ENCODE measurements at places on chromosomes 4 and X.

- no peak for DNase-seq
These were observed 101.8 kb upstream of the TLR3 start for GRCh38 chr4:185966997-185967775.

DNA sequence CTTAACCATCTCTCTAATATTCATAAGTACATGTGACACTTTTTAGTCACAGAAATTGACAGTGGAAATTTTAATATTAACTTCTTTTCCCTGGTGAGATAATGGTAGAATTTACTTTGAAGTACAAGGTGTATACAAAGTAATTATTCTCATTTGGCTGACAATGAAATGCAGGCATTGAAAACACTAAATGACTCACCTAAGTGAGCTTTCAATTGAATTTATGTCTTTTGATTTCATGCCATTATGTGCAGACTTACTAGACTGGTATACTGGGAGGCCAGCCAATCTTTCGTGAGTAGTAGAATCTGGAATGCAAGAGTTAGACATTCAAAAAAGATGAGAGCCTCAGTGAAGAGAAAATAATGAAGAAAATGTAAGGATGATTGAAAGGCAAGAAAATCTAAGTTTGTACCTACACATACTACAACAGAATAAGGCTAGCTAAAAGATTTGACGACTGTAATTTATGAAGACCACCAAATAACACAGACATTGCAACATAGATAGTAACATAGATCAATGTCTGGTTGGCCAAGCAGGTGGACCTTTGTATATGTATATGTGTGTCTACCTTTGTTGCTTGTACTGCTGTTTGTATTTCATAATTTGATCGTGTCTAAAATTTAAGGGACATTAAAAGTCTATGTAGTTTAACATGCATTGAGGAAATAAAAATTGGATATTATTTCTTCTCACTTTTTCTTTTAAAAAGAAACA is 459.7 kb downstream of the IL15 start:
- no peak for DNase-seq

DNA sequence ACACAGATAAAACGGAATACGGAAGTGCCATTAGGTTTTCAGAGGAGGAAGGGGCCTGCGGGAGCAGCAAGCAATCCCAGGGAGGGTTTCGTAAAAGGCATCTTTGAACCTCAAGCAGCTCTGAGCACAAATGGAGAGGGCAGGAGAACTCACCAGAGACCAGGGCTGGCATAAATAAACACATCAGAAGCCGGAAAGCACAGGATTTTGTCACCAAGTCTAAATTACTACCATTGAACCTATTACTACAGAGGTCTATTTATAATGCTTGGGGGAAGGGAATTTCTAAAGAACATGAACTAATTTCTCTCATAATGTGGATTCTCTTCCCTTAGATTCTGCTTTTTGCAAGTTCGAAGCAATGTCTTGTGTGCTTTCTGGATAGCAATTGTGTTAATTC is 39.6 kb upstream of the MBTPS2 start:
- no peak for DNase-seq

DNA sequence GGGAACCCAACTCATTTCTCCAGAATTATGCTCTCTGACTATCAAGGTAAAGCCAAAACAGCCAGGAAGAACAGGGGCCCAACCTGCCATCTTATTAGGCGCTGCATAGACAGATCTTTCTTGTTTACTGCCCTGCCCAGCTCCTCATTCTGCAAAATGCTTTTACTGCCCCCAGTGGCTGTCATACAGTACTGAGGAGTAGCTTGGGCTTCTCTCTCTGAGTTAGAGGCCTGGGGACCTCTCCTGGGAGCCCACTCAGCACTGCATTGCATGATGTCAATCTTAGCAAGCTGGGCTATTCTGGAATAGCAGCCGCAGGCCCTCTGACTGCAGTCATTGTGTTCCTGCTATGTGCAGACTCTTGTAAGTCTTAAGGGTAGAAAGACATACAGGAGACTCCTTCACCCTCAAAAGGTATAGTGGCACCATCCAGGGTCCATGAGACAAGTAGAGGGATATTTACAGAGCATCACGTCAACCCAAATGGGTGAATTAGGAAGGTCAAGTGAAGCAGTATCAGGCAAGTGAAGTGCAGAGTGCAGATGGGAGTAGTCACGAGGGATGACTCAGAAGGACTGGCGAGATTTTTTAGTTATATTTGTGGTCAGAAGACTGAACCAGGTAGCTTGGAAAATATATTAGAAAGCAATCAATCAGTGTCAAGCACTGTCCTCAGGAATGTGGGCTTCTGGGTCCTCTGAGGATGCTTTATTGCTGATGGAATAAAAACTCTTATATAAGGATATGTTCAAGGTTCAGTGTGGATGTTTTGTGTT is 294.1 kb upstream of the SFRP2 start:
- DNase-seq: no peak

DNA sequence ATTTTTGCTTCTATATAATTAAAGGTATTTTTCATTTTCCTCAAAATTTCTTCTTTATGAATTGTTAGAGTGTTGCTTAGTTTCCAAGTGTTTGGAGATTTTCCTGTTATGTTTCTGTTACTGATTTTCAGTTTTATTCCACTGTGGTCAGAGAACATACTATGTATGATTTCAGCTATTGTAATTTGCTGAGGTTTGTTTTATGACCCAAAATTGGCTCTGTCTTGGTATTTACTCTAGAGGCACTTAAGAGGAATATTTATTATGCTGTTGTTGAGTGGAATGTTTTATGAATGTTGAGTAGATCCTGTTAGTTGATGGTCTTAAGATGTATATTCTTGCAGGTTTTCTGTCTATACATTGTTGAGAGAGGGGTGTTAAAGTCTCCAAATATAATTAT is 263.5 kb downstream of the PABPC4L start:
- no peak for DNase-seq

DNA sequence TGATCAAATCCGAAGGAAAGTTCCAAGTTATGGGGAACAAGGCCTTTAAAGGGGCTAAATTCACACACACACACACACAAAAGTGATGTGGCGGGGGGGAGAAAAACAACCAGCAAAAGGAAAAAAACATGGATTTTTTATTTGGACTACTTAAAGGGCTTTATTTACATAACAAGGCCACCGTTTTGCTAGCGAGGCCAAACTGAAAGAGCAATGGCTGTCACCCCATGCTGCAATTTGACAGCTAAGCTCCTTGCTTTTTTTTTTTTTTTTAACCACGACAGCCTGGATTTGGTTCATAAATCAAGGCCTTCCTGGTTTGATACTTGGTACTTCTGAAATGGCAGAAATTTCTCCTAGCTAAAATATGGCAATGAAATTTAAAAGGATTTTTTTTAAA is 99.6 kb upstream of the PTCHD1 start:
- no peak for DNase-seq

GRCh38 chr4:150045410-150045809 is 32.8 kb upstream of the DCLK2 start:
- DNase-seq: no peak

DNA sequence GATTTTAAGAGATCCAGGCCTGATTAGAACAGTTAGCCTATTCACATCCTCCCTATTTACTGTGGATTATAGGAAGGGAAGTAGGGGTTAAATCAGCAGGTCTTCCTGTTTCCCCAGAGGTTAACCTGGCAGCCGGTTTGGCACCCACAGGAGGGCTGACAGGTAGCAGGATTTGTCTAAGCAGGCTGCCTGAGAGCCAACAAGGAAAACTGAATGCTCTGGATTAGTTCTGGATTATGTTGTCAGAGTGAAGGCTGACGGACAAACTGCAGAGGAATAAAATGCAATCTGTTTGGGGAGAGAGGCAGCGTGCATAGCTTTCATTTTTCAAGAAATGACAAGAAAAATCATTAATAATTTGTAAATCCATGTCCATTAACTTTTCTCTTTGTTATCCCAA is 397.1 kb upstream of the FAM241A start:
- no peak for DNase-seq

DNA sequence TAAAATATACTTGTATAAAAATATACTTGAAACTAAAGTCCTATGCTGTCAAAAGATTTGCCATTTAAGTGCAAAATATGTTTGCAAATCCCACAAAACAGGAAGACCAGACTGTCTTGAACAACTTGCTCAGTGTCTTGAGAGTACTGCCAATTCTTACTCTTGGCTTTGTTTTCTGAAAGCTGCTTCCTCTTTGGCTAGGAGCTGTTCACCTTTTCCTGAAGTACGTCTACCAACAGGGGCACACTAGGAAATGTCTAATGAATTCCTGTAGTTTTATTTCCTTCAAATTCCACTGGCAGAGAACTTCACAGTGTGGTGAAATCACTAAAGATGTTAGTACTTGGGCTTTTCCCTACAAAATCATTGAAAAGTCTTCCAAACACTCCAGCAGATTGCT is 46.4 kb upstream of the ABCG2 start:
- DNase-seq: no peak

DNA sequence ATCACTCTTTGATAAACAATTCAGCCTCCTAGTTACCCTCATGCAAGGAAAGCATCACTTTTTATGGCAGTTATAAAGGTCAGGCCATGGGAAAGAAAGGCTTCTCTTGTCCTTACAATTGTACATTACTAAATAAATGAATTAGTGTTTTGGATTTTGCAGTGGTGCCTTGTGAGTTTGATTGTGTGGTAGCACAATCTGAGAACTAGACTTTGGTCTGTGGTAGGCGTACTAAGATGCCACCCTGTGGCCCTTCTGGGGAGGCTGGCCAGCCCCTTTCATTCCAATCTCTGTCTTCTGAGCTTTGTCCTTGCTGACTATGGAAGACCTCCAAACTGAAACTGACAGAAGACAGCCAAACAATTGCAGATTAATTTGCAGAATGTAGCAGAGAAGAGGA is 14.6 kb upstream of the HNRNPD start:
- no peak for DNase-seq

DNA sequence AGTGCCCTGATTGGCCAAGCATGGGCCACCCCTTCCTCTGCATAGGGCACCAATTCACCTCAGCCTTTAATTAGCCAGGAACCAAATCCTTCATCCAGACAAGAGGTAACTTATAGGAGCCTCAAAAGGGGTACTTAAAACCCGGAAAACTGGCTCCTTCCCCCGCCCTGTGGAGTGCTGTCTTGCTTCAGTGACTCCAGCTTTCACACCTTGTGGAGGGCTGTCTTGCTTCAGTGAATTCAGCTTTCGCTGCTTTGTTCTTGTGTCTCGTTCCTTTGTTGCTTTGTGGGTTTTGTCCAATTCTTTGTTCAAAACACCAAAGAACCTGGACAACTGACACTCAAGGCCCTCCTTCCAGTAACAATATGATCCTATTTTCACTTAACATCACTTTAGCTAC is 82.2 kb upstream of the FRG1 start:
- DNase-seq: no peak

GRCh38 chr4:142334931-142335330 is 511.2 kb downstream of the INPP4B start:
- no peak for DNase-seq

DNA sequence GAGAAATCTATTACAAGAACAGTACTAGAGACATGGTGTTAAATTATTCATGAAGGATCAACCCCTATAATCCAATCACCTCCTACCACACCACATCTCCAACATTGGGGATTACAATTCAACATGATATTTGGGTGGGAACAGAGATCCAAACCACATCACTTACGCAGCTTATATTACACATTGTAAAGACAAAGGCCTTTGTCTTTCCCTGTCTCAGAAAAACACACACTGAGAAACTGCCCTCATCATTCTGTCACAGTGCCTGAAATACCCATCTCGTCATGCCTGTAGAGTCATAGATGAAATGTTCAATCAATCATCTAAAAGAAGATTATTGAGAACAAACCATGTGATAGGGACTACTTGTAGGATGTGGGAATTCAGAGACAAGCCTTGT is 558.8 kb upstream of the GRIA3 start:
- DNase-seq: no peak

- DNase-seq: no peak
These were observed 35.8 kb downstream of the CPEB2 start for GRCh38 chr4:15037923-15038541.

DNA sequence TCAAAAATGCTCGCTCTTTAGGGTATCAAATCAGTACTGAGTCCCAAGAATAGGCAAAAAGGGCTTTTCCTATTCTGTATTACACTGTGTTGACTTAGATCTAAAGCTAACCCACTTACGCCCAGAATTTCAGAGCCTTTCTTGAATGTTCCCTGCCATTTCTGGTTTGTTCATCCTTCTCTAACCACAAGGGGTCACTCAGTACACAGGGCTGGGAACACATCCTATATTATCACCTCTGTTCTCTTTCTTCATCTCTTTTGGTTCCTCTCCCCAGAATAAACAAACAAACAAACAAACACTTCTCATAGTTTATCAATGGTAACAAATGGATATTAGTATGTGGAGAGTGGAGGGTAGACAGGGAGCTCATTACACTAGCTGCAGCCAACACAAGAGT is 25.5 kb upstream of the MORC4 start:
- DNase-seq: no peak

DNA sequence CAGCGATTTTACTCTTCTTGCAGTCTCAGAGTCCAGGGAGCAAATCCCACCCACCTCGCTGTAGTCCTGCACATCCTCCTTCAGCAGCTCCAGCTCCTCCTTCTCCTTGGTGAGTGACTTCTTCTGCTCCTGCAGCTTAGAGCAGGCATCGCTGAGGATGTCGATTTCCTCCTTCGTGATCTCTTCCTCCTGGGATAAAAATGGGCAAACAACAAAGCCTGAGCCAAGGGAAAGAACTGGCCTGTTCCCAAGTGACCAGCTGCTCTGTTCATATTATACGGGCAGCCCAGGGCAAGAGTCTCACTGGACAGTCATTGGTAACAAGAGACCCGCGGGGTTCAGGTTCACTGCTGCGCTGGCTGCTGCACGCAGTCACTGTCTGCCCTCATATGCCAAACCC is 26.2 kb downstream of the FGFR3 start:
- no peak for DNase-seq
